ENCODE measurements at places on chromosomes 6 and 20.

- no peak for DNase-seq
Observed at GRCh38 chr20:38129248-38129865, 35.7 kb downstream of the TGM2 start.

DNA sequence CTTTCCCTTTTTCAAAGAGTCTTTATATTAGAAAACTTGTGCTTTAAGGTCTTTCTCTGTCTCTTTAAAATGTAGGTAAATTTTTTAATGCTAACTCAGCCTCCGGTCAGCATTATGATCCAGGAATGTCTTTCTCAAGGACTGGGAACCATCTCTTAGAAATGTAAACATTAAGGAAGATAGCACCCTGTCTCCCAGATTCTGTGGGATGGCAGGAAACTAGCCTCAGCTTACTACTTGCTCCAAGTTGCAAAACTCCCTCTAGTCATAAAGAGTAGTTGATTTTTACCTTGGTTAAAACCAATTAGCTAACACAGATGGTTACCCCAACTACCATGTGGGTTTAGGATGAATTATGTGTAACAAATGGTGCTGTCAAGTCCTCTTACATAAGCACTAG lies 4.7 kb upstream of the TAAR1 start:
- DNase-seq: no peak

GRCh38 chr20:35866418-35867202 lies 87.7 kb downstream of the SCAND1 start:
- no peak for DNase-seq

- no peak for DNase-seq
Observed at GRCh38 chr6:149608381-149608982, 40.0 kb downstream of the KATNA1 start.

DNA sequence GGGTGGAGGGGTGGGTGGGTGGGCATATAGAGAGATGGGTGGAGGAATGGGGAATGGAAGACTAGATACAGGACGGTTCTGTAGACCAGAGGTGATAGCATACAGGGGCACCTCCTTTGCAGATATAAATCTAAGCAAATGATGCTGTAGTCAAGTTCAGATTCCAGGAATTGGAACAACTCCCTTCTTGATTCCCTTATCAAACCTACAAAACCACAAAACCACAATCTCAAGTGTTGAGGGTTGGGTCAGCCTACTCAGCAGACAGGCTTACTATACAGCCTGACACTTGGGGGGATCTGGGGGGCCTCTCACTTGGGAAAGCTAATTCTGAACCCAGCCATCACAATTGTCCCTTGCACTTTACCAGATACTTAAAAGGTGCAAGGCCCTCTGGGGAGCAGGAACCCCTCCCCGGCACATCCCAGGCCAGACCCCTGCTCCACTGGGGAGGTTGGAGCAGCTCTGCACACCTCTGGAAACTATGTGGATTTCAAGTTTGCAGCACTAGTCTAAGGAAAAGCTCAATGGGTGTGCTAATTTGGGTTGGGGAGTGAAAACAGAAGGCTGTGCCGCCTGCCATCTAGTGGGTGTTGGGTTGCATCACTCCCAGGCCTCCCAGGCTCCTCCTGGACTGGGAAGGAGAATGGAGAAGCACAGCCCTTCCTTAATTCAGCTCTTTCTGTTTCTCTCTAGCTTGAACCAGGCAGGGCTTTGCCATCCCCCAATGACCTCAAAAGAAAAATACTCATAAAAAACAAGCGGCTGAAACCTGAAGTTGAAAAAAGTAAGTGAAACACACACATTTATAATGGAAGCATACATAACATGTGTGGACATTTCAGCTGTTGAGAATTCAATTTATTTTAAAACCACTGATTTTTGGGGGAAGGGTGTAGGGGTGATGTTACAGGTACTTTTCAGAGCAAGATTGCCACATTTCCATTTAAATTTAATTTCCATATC lies 121.2 kb upstream of the LAMP5 start:
- peak; percentile 92 for DNase-seq

DNA sequence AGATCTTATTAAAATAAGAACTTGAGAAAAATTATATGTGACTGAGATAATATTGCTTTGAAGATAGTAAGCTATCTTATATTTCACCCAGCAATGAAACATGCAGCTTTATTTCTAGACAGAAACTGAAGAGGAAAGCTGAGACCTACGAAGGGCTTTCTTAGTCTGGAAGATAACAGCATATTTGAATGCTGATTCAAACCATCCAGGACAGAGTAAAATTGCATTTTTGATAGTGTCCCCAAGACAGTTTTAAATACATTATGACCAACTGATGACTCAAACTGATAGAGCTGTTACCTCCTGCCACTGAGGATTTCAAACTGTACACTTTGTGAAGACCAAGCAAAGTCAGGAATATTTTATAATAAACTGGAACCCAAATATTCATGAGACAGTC lies 409.6 kb downstream of the GRIK2 start:
- no peak for DNase-seq

GRCh38 chr20:36301359-36302119 lies 4.6 kb upstream of the DLGAP4 start:
- DNase-seq: no peak

- DNase-seq: no peak
Observed at GRCh38 chr6:40307712-40308111, 279.5 kb downstream of the LRFN2 start.

- no peak for DNase-seq
Observed at GRCh38 chr20:58622671-58623578, 28.2 kb upstream of the STX16 start.
